Stomach (tissue), 19 donors: ENCODE measurements at places on chromosomes 1 and 21. TPM values are rescaled to one million over a fixed set of nuclear protein-coding genes. Genes with fewer than 3 reads are reported as not detected.

The CD160 gene
- not detected for polyA plus RNA-seq

The LCK gene
- polyA plus RNA-seq: 2.3 TPM

The OR14K1 gene
- not detected for polyA plus RNA-seq

The C1orf94 gene
- polyA plus RNA-seq: not detected

The FBXO2 gene
- 15.4 TPM for polyA plus RNA-seq

The BLACAT1 gene
- polyA plus RNA-seq: 0.43 TPM

The NOC2L gene
- polyA plus RNA-seq: 33.5 TPM

The TADA1 gene
- 7.1 TPM for polyA plus RNA-seq

The RAP1GAP gene
- polyA plus RNA-seq: 48.6 TPM

The HCRTR1 gene
- not detected for polyA plus RNA-seq

The CAMK2N1 gene
- 20.2 TPM for polyA plus RNA-seq

The FOXO6 gene
- polyA plus RNA-seq: 0.83 TPM

The IL10 gene
- 1.9 TPM for polyA plus RNA-seq

The SRGAP2C gene
- 2.7 TPM for polyA plus RNA-seq

The AGT gene
- polyA plus RNA-seq: 0.65 TPM

The PRDM15 gene
- polyA plus RNA-seq: 0.92 TPM

The CAMSAP2 gene
- polyA plus RNA-seq: 6.1 TPM

The JAM2 gene
- 1.7 TPM for polyA plus RNA-seq
